ENCODE measurements at places on chromosomes 7 and 10.

DNA sequence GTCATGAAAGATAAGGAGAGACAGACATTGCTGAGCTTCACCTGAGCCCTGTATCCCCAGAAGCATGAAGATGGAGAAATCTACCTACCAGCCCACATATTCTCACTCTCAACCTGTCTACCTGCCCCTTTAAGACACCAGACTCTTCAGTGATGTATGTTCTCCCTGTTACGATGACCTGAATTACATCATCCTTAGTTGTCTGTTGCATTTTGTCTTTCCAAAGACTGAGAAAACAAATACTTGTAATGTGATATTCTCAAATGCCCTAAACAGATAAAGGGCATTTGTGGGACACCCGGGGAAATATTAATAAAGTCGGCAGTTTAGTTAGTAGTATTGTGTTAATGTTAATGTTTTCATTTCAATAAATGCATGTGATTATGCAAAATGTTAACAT lies 305.8 kb upstream of the IGFBP3 start:
- DNase-seq = no peak

GRCh38 chr7:20980668-20981264 lies 194.1 kb upstream of the SP8 start:
- DNase-seq = no peak

GRCh38 chr10:31313396-31313795 lies 5.6 kb upstream of the ZEB1 start:
- no peak for DNase-seq

GRCh38 chr10:115049960-115050359 lies 43.2 kb upstream of the ATRNL1 start:
- no peak for DNase-seq

- DNase-seq = no peak
These were observed 1.7 kb downstream of the NCAPG2 start for GRCh38 chr7:158702944-158703343.

- DNase-seq = peak; percentile 28
These were observed 102.8 kb downstream of the CHN2 start for GRCh38 chr7:29297194-29297890.

- DNase-seq = no peak
These were observed 3.9 kb upstream of the INPP5A start for GRCh38 chr10:132533571-132534260.

- DNase-seq = no peak
These were observed 11.3 kb downstream of the TNS3 start for GRCh38 chr7:47570649-47571050.

- no peak for DNase-seq
These were observed 114.3 kb downstream of the TBXAS1 start for GRCh38 chr7:139943401-139943800.

GRCh38 chr7:18408461-18408860 lies 87.1 kb upstream of the HDAC9 start:
- DNase-seq = no peak

- no peak for DNase-seq
These were observed 50.7 kb downstream of the HSPA12A start for GRCh38 chr10:116691635-116692034.

DNA sequence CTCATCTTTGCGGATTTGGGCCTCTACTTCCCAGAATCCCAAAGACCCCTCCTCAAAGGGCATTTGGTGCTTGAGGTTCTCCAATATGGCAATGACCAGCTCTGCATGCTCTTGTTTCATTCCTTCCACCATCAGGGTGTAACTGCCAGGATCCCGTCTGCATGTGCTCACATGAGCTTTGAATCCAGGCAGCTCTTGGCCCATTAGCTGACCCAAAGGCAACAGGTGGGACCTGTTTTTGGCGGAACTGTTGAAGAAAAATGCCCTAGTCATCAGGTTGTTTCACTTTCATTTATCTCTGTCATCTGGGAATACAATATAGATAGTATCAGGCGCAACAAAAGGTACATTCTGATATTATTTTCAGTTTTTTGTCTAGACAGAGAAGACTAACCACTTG lies 159.1 kb upstream of the TCF7L2 start:
- DNase-seq = no peak

DNA sequence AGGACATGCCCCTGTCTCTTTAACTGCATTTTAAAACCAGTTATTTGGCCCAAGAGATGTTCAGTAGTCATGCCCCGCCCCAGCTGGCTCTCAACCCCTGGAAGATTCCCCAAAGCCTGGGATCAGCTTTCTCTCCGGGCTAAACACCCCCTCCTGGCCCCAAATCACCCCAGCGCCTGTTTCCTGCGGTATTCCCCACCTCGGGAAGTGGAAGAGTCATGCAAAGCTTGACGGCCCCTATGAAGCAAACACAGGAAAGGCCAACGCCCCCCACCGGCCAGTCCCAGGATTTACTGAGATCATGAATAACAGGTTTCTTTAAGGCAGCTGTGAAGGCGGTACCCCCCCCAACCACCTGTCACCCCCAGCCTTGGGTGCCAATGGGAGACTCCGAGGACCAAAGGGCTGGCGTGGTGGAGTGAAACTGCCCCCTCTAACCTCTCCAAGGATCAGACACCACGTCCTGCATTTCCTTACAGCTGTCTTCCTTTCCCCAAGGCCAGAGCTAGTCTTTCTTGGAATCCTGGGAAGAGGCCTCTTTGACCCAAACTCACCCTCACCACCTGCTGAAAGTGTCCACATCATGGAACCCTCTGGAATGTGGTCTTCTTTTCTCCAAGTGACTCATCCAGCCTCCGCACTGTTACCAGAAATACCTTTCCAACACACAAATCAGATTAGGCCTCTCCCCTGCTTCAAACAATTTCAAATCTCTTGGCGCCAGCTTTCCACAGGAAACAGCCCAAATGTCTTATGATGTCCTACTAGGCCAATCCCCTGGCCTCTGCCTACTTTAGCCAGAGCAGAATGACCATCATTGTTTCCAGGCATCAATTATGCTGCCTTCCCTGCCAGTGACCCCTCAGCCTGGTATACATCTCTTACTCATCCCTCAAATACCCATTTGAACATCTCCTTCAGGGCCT lies 301.5 kb downstream of the ZEB1 start:
- DNase-seq = peak; percentile 14

DNA sequence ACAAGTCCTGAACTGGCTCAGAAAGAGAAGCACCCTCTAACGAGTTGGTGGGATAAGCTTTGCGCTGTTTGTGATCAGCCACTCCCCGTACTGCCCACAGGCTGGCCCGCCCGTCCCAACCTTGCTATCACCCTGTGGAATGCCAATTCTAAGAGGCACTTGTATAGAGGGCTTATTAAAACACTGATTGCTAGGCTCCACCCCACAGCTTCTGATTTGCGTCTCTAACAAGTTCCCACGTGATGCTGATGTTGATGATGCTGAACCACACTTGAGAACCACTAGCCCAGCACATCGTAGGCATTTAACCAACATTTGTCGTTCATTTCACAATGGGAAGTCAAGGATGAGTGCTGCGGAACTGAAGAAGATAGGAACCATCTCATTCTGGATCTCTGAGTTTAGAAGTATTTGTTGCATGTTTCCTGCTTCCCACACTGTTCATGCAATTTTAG lies 12.7 kb upstream of the GSAP start:
- DNase-seq = no peak

- no peak for DNase-seq
These were observed 1.3 kb downstream of the IKZF1 start for GRCh38 chr7:50305583-50306493.

DNA sequence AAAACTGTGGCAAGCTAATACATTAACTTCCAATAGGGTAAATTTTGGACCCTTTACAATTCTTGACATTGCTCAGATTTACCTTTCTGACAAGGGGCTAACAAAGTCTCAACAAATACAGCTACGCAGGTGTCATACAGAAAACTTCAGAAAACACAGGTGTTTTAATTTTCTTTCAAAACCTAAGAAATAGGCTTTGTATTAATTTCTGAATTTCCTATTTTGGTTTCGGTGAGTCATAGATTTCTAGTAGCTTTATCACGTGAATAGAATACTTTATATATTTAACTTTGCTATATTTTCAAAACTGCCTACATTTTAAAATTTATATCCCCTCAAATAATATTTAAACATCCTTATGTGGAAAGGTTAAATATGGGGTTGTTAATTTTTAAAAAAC lies 215.3 kb downstream of the DGKB start:
- no peak for DNase-seq

DNA sequence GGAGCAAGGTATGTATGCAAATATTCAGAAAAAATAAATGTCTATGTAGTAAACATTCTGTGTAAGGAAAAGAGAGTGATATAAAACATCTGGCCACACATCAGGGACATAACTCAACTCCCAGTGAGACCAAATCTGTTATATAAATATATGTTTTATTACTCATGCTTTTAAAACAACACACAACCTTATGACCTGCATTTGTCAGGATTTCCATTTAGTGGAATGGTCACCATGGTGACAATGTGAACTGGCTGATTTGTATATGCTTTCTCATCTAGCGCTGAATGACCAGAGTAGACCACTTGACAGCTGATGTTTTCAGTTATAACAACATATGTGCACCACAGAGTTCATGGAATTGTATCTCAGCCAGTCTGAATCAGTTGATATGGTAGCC lies 551.7 kb downstream of the HTR7 start:
- no peak for DNase-seq

GRCh38 chr10:122531939-122532338 lies 28.6 kb upstream of the DMBT1 start:
- DNase-seq = no peak

DNA sequence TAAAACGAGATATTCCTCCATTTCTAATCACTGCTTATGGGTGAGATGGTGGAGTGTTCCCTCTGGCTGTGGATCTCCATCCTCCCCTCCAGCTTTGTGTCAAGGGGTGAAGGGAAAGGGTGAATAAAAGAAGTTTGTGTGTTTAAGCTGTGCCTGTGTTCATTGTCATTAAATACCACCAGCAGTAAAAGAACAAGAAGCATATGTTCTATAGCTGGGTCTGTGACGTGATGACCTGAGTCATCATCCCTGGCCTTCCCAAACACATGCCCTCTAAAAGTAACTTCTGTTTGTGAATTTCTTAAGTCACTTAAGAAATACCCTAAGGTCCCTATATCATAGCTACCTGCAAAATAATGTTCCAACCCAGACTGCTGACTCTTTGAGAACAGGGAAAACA lies 104.9 kb downstream of the PPP1R17 start:
- no peak for DNase-seq

GRCh38 chr10:113362645-113363091 lies 190.2 kb upstream of the HABP2 start:
- DNase-seq = no peak

DNA sequence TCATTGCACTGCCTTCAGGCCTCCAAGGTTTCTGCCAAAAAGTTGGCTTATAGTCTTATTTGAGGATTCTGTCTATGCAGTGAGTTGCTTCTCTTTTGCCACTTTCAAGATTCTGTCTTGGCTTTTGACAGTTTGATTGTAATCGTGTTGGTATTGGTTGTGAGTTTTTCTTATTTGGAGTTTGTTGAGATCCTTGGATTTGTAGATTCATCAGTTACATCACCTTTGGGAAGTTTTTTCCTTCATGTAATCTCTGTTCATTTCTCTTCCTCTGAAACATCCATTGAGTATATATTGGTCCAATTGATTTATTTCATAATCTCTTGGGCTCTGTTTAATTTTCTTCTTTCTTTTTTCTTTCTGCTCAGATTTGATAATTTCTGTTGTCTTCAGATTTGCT lies 59.8 kb downstream of the SEPTIN7 start:
- no peak for DNase-seq

GRCh38 chr10:23412223-23412622 lies 26.7 kb upstream of the OTUD1 start:
- peak; percentile 18 for DNase-seq

- peak; percentile 56 for DNase-seq
These were observed 22.3 kb downstream of the BRAF start for GRCh38 chr7:140902303-140902953.

All from GM12865 (cell line).